Right lung (tissue), 10 donors: ENCODE measurements at places on chromosomes 16 and 17. TPM values are rescaled to one million over a fixed set of nuclear protein-coding genes. Genes with fewer than 3 reads are reported as not detected.

DNA sequence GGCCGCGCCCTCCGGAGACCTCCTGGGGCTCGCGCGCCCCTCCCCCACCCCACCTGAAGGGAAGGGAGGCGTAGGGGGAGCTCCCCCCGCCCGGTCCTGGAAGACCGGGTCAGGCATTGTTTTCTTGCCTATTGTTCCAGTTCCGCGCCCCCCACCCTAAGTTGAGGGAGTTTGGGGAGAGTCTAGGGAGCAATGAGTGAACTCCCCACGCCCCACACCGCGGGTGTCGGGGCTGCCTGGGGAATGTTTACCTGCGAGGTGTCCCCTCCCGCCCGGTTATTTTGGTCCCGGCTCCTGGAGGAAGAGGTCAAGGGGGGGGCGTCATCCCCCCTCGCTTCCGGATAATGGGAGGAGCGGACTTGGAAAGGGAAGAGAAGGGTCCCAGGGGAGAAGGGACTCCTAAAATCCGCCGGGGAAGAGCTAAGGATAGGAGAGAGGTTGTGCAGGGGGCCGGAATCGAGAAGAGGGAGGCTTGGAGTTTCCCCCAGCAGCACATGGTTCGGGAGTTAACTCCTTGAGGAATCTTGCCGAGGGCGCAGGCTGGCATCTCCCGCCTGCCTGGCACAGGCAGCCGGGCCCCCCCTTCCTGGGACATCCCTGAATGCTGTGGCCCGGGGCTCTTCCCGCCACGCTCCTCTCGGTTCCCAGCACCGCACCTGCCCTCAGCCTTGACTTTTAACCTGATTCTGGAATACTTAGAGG is 881 bp downstream of the MLLT6 start:
- DNase-seq: no peak

GUCY2D gene
- not detected for polyA plus RNA-seq

MT1A gene
- polyA plus RNA-seq: not detected

CCL5 gene
- 3.0 TPM for polyA plus RNA-seq

ENKD1 gene
- polyA plus RNA-seq: 20.2 TPM
